ENCODE measurements at places on chromosomes 3 and 15. TPM values are rescaled to one million over a fixed set of nuclear protein-coding genes. Genes with fewer than 3 reads are reported as not detected.

DNAH12 gene
- total RNA-seq, result under 0.01 TPM

PDHB gene
- 130 TPM for total RNA-seq

SLC35A5 gene
- 33.7 TPM for total RNA-seq

MORC1 gene
- not detected for total RNA-seq

TPRA1 gene
- 34.8 TPM for total RNA-seq

COX5A gene
- total RNA-seq, result 79.2 TPM

FAM81A gene
- total RNA-seq, result not detected

GRCh38 chr15:33419701-33420100 is 108.9 kb downstream of the RYR3 start:
- no peak for DNase-seq

DNA sequence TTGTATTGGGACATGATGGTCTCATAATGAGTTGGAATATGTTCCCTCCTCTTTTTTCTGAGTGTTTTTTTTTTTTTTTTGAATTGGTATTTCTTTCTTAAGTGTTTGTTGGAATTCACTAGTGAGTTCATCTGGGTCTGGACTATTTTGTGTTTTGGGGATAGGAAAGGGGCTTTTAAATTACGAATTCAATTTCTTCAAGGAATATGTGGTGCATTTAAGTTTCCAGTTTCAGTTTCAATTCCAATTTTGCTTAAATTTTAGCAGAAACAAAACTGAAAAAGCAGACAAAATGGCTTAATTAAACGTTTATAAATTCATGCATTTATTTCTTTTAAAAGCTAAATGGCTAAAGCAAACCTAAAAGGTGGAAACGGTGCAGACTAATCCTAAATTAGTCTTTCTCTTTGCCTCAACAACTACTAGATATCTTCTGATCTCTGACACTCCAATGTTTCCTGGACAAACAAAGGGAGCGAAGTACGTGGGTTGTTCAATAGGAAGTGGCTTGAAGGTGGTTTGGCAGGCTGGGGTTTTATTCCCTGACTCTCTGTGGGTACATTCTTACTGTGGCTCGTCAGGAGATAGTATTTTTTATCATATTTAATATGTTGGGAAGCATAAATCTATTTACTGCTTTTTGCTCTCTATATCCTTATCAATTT is 50.0 kb upstream of the CORO2B start:
- DNase-seq, result peak; percentile 73

GRCh38 chr3:18225709-18226108 is 199.4 kb downstream of the SATB1 start:
- no peak for DNase-seq

DNA sequence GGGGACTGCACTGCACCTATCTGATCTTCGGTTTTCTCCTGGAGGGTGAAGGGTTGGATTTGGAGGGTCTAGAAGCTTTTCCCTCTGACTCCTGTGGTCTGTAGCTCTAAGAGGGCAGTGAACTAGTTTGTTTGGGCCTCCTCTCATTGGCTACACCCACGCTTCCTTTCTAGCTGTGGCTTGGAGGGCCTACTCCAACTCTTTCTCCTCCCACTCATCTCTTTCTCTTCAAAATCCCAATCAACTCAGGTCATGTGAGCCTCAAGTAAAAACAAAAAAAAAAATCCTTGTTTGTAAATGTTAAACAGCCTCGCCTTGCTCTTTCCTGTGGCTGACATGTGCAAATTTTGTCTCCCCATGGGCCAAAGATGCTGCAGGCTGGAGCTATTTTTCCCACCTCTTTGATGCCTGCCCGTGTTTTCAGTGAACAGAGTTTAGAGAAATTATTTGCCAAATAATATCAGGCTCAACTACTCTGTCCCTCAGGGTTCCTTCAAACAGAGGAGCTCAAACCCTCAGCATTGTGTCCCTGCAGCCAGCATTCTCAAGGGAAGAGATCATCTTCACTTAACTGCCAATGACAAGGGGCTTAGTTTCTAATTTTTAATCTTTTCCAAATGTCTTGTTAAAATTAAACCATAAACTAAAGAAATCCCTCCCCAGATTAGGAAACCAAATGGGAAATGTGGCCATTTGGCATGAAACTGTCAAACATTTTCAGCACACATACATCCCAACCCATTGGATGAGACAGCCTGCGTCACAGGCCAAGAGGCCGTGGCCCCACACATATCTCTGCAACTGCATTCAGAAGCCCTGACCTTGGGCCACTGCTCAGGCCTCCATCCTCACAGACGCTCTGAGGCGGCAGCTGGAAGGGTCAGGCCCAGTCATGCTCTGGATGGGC is 114.8 kb upstream of the THBS1 start:
- no peak for DNase-seq

- peak; percentile 10 for DNase-seq
Measured at GRCh38 chr15:62844564-62845240, 197.8 kb upstream of the TPM1 start.

DNA sequence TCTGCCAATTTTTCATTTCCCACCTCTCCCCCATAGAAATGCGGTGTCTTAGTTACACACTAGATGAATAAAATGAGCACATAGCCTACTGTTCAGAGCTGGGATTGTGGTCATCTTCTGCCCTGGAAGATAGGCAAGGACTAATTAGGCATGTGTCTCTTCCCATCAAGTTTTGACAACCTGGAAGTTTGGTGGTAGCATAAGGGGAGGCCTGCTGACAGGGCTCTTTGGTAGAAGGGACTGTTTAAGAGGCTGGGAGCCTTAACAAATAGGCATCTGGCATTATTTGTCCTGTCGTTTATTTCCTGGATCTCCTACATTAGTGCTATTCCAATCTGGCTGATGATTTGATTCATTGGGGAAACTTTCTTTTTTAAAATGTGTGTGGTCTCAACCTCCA is 512.3 kb downstream of the ZNF385D start:
- no peak for DNase-seq

DNA sequence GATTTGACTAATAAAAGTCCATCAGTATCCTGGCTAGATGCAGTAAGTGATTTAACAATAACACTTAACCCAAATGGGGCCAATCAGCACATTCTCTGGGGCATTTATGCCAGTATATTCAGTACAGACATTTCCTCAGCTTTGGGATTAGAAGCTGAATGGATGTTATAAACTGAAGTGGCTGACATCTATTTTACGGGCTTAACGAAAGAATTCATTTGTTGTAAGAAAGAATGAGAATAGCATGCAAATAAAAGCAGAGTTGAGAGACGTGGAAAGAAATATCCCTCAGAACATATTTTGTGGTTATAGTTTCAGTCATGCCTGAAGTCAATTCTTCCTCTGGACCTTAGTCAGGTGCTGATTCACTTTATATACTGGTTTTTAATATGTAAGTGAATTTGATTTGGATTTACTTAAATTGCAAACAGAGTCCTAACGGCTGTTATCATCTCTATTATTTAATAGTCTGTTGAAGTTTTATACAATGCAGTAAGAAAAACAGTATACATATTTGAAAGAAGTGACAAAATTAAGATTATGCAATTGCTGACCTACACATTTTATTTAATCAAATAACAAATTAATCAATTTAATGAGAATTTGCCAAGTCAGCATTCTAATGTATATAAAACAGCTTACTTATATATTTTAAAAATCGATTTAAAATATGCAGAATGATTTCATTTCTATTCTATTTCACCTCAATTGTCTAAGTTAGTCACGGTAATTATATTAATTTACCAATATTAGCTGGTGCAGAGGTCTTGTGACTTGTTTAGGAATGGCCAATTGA is 513.9 kb upstream of the CADM2 start:
- DNase-seq, result no peak
